Activated CD8-positive, alpha-beta T cell treated with anti-CD3 and anti-CD28 coated beads, Interleukin-2, amount 10 ng/mL, durations not matched to agents 7 days and 5 days (primary cell): ENCODE measurements at places on chromosomes 2 and 18. TPM values are rescaled to one million over a fixed set of nuclear protein-coding genes. Genes with fewer than 3 reads are reported as not detected.
A peak's percentile ranks its signal among the peaks of the same experiment; 100 is the strongest.

GRCh38 chr2:55848096-55848495, 75.5 kb downstream of the EFEMP1 start:
- no peaks in the 10 kb centered on the region for H3K27me3 ChIP-seq
- H3K36me3 ChIP-seq: no peaks in the 10 kb centered on the region
- H3K4me1 ChIP-seq: no peaks in the 10 kb centered on the region
- DNase-seq: no peak
- H3K4me3 ChIP-seq: no peak overlapping the region

The VAMP8 gene
- total RNA-seq: 141 TPM

- H3K27me3 ChIP-seq: no peaks in the 10 kb centered on the region
- no peak overlapping the region for H3K27ac ChIP-seq
- H3K4me1 ChIP-seq: no peaks in the 10 kb centered on the region
- no peak overlapping the region for H3K4me3 ChIP-seq
- DNase-seq: no peak
These were observed 98.1 kb downstream of the SMAD2 start for GRCh38 chr18:47832348-47832747.

The ANKRD44 gene
- 224 TPM for total RNA-seq

The RESP18 gene
- total RNA-seq: not detected

The SERPINB11 gene
- total RNA-seq: not detected

The LOXHD1 gene
- 0.63 TPM for total RNA-seq

DNA sequence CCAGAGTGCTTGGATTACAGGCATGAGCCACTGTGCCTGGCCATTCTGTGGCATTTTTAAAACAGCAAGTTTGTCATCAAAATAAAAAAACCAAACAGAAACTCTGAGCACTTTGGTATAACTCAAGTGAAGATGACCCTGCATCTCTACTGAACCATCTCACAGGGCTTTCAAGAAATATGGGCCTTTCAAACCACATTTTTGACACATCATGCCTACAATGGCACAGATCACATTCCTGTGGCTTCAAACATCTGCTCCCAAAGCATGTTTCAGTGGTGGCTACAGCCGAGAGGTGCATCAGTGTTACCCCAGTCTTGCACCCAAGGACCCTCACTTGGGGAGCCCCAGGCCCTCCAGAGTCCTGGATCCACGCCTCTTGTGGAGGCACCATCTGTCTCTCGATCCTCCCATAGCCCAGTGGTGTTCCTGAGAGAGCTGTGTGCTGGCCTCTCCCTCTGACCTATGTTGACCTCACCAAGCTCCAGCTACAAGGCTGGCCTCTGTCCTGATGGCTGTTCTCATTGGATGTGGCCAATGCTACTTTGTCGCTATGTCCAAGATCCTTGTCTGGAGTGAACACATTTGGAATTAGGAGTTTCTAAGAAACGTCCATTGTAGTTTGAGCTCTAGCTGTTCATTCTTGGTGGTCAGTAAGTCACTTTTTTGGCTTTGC, 55.2 kb upstream of the RALBP1 start:
- H3K36me3 ChIP-seq: no peaks in the 10 kb centered on the region
- no peaks in the 10 kb centered on the region for H3K27me3 ChIP-seq
- no peaks in the 10 kb centered on the region for H3K4me1 ChIP-seq
- H3K4me3 ChIP-seq: no peak overlapping the region
- DNase-seq: no peak
- no peak overlapping the region for H3K27ac ChIP-seq

DNA sequence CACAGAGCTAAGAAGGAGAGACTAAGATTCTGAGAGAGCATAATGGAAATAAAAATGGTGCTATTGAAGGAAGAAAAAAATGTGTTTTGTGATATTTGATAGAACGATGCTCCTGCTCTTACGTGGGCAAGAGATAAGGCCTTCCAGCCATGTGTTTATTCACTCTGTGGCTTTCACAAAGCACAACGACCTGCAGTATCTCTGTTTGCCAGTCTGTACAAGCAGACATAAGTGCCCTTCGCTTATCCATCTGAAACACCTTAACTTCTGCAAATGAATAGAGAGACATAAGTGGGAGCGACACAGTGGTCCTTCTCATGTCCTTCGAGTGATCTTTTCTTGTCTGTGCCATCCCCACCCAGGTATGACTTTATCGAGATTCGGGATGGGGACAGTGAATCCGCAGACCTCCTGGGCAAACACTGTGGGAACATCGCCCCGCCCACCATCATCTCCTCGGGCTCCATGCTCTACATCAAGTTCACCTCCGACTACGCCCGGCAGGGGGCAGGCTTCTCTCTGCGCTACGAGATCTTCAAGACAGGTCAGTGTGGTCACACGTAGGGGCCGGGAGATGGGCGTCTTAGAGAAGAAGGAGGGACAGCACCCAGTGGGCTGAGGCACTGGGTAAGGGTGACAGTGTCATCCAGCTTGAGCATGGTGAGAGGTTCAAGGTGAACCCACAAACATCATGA, 33.7 kb downstream of the NRP2 start:
- H3K27ac ChIP-seq: no peak overlapping the region
- H3K4me3 ChIP-seq: no peak overlapping the region
- peaks cover 2% of the 10 kb centered on the region for H3K27me3 ChIP-seq
- DNase-seq: no peak
- no peaks in the 10 kb centered on the region for H3K36me3 ChIP-seq
- H3K4me1 ChIP-seq: no peaks in the 10 kb centered on the region

The CDK15 gene
- total RNA-seq: not detected

The VSNL1 gene
- total RNA-seq: not detected

DNA sequence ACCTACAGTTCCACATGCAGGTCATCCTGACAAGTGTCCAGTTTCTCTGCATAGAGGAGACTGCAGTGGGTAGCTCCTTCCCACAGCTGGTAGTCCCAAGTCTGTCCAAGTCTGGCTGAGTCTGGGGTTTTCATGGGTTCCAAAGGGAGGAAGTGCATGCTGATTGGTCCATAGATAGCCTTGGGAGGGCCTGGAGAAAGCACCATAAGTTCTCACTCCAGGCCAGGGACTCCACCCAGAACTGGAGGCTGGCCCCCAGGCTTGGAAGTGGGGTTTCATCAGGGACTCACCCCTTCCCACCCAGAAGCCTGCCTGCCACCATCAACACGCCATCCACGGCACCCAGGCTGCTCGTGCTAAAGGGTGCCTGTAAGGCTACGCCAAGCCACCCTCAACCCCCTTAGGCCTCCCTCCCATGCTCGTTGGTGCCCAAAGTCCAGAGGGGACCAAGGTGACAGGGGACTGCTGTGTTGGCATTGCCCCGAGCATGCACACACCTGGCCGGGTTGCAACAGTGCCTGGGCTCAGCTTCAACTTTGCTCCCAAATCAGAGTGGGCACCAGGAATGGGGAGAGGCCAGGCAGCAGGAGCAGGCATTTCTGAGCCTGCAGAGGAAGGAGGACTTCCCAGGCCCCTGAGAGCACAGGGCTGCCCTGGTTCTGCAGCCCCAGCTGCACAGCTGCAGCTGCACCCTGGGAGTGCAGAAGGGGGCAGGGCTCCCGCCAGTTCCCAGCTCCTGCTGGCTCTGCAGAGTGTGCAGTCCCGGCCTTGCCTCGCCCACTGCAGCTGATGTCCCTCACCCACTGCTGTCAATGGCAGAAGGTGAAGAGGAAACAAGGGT, 116.5 kb upstream of the MAP2 start:
- H3K27ac ChIP-seq: no peak overlapping the region
- H3K27me3 ChIP-seq: no peaks in the 10 kb centered on the region
- no peaks in the 10 kb centered on the region for H3K36me3 ChIP-seq
- DNase-seq: no peak
- H3K4me3 ChIP-seq: no peak overlapping the region
- no peaks in the 10 kb centered on the region for H3K4me1 ChIP-seq

GRCh38 chr18:31562726-31563125, 29.0 kb upstream of the TTR start:
- peaks cover 2% of the 10 kb centered on the region for H3K27me3 ChIP-seq
- no peak overlapping the region for H3K27ac ChIP-seq
- no peak overlapping the region for H3K4me3 ChIP-seq

DNA sequence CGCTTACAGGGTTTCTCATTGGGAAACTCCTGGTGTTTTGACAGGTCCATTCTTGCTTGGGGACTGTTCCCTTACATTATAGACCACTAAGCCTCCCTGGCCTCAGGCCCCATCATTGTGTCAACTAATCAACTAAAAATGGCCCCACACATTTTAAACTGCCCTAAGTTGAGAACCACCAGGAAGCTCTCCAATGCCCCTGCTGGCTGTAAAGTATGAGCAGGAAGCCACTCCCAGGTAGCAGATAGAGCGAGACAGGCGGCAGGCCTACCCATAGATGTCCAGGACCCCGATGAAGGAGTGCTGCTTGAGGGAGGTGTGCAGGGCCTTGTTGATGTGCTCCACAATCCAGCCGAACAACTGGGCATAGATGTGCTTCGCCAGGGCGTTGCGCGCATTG, 160.7 kb upstream of the ACAA2 start:
- peaks cover 4% of the 10 kb centered on the region for H3K27me3 ChIP-seq
- no peak overlapping the region for H3K4me3 ChIP-seq
- H3K36me3 ChIP-seq: no peaks in the 10 kb centered on the region
- H3K27ac ChIP-seq: no peak overlapping the region
- DNase-seq: no peak
- H3K4me1 ChIP-seq: no peaks in the 10 kb centered on the region

DNA sequence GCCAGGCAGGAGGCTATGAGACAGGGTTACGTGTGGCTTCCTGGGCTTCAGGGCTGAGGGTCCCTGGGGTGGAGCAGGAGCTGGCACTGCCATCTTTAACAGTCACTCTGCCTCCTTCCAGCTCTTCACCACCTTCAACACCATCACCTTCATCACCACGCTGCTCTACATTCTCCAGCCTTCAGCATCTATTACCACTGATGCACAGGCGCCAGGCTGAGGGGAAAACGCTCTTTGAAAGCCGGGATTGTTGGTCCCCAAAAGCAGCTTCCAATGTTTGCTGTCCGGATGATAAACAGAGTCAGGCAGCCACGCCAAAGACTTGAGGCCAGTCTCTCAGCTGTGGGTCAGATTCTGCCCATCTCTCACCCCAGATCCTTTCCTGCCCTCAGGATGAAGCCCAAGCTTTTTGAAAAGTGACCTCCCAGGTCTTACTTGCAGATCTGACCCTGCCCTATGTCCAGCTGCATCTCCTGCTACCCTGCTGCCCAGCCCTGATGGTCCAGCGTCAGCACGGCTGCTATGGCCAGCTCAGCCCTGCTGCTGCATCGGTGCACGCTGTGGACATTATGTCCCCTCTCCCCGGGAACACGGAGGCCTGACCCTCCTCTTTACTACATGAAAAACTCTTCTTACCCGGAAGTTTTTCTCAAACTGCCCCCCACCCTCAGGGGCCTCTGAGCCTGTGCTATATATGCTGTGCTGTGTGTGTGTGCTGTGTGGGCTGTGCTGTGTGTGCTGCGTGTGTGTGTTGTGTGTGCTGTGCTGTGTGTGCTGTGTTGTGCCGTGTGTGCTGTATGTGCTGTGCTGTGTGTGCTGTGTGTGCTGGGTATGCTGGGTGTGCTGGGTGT, 31.2 kb upstream of the MAL start:
- peak overlapping the region; percentile 36 for H3K27ac ChIP-seq
- H3K4me1 ChIP-seq: no peaks in the 10 kb centered on the region
- DNase-seq: no peak
- H3K4me3 ChIP-seq: no peak overlapping the region
- peaks cover 20% of the 10 kb centered on the region for H3K27me3 ChIP-seq
- no peaks in the 10 kb centered on the region for H3K36me3 ChIP-seq
